ENCODE measurements at places on chromosomes 2 and 18.

- no peak for DNase-seq
Measured at GRCh38 chr18:5297597-5297996, 2.1 kb upstream of the ZBTB14 start.

GRCh38 chr18:57907550-57907949 is 104.4 kb upstream of the ATP8B1 start:
- no peak for DNase-seq

- DNase-seq: no peak
Measured at GRCh38 chr2:133674433-133675331, 106.4 kb upstream of the NCKAP5 start.

DNA sequence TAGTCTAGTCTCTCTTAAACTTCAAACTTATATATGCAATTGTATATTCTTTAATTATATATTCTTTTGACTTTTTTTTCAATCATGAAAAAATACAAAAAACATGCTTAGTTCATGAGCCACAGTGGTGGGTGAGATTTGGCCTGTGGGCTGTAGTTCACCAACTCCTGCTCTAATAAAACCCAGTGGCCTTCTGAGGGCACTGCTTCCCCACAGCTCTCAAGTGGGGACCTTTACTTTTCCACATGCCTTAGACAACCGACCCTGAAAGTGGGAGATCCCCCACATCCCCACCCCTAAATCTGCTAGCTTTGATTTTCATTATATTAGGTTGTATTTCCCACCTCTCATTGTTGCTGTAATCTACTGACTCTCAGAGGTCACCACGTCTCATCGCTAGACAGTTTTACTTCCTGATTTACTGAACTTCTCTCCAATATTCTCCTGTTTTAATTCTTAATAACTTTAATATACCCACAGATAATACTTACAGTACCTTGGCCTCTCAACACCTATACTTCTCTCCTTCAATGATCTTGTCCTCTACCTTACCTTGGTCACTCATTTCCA is 57.3 kb downstream of the ROCK1 start:
- DNase-seq: no peak

GRCh38 chr2:11069566-11070185 is 85.6 kb upstream of the SLC66A3 start:
- DNase-seq: no peak

DNA sequence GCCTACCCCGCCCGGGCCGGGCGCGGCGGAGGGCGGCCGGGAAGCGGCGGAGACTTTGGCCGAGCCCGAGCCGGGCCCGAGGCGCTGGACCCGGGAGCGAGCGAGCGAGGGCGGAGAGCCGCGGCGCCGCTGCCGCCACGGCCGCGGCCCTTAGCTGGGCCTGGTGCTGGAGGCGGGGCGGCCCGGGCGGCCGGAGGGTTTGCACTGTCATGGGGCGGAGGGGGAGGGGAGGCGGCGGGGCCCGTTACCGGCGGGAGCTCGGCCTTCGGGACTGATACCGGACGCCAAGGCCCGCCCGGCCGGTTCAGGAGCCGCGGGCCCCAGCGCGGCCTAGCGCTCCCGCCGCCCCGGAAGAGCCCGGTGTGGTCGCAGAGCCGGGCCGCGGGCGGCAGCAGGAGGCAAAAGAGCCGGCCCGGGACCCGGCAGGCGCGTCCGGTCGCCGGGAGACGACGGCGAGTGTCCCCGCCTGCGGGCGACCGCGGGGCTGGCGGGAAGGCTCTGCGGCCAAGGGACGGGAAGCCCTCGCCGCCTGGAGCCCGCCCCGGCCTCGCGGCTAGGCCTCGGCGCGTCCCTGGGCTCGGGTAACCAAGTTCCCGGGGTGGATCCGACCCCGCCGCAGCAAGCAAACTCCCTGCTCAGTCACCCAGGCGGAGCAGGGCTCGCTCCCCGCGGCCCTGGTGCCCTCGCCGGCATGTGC is 697 bp downstream of the KCMF1 start:
- peak; percentile 38 for DNase-seq

All from inflammatory macrophage treated with lipopolysaccharide for 1 hour (primary cell).